Heart left ventricle (tissue), 16 donors: ENCODE measurements at places on chromosomes 2 and 18. TPM values are rescaled to one million over a fixed set of nuclear protein-coding genes. Genes with fewer than 3 reads are reported as not detected.

Gene TNFRSF11A
- total RNA-seq = 2.5 TPM

Gene KCNE4
- 1.0 TPM for total RNA-seq

- H3K4me3 ChIP-seq = no peak overlapping the region
- H3K27me3 ChIP-seq = no peaks in the 10 kb centered on the region
- no peak overlapping the region for H3K27ac ChIP-seq
- no peak for DNase-seq
Measured at GRCh38 chr2:176790468-176790867, 422.1 kb upstream of the HNRNPA3 start.

DNA sequence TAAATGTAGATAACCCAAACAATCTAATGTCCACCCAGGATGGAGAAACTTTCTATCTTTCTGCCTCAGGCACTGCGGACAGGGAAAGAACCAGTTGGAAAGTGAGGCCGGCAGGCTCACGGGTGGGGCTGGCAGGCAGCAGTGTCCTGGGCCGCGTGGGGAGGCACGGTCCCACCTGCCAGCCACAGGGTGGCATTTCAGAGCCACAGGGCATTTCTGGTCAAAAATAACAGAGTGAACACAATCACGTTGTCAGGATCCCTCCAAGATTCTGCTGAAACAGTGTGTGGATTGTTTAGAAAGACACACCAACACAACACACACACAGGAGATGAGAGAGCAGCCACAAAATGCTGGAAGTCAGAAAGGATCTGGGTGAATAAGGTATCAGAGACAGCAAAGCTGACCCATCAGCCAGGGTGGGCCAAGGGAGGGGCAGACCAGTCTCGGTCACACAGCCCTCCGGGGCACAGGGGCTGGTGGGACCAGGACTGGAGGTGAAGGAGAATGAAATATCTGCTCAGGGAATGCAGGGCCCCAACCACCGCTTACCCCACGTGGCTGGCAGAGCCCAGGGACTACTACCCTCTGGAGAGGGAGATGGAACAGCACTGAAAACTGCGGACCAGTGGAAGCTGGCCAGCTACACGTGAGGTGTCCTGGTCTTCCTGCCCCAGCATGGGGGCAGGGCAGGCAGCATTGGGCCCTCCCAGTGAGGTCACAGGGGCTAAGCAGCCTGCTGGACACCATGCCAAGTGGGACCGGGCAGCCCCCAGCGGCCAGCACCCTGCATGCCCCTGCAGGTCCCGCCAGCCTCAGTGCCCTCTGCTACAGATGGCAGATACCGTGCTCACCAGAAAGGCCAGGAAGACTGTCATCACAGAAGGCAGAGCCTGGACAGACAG lies 173.9 kb downstream of the HDAC4 start:
- H3K4me3 ChIP-seq = no peak overlapping the region
- H3K4me1 ChIP-seq = peaks cover 12% of the 10 kb centered on the region
- peak; percentile 24 for DNase-seq
- H3K27ac ChIP-seq = peak overlapping the region; percentile 71
- H3K27me3 ChIP-seq = no peaks in the 10 kb centered on the region

- H3K27ac ChIP-seq = no peak overlapping the region
- no peak overlapping the region for H3K4me3 ChIP-seq
- DNase-seq = no peak
- H3K4me1 ChIP-seq = no peaks in the 10 kb centered on the region
Measured at GRCh38 chr2:29314816-29315571, 199.8 kb downstream of the CLIP4 start.

DNA sequence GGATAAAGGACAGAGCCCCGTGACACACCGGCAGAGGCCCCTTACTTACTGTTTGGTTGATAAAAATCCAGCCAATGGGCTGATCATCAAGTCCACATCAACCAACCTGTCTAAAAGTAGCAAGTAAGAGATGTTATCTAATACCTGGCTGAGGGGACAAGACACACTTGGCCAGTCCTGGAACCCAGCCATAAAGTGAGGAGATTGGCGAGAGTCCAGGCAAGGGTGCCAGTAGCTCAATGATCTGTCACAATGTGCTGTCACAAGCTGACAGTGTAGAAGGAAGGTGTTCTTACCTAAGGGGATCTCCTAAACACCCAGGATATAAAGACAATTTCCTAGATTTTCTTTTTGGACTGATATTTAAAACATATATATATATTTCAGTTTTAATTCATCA lies 61.7 kb upstream of the IL1R2 start:
- no peak for DNase-seq
- no peaks in the 10 kb centered on the region for H3K4me1 ChIP-seq
- H3K36me3 ChIP-seq = no peaks in the 10 kb centered on the region
- H3K4me3 ChIP-seq = no peak overlapping the region
- H3K27me3 ChIP-seq = no peaks in the 10 kb centered on the region

GRCh38 chr2:230160112-230160660 lies 59.6 kb downstream of the SP110 start:
- H3K4me3 ChIP-seq = no peak overlapping the region
- H3K4me1 ChIP-seq = peaks cover 3% of the 10 kb centered on the region
- H3K27me3 ChIP-seq = no peaks in the 10 kb centered on the region
- no peak overlapping the region for H3K27ac ChIP-seq
- H3K36me3 ChIP-seq = no peaks in the 10 kb centered on the region
- DNase-seq = no peak

DNA sequence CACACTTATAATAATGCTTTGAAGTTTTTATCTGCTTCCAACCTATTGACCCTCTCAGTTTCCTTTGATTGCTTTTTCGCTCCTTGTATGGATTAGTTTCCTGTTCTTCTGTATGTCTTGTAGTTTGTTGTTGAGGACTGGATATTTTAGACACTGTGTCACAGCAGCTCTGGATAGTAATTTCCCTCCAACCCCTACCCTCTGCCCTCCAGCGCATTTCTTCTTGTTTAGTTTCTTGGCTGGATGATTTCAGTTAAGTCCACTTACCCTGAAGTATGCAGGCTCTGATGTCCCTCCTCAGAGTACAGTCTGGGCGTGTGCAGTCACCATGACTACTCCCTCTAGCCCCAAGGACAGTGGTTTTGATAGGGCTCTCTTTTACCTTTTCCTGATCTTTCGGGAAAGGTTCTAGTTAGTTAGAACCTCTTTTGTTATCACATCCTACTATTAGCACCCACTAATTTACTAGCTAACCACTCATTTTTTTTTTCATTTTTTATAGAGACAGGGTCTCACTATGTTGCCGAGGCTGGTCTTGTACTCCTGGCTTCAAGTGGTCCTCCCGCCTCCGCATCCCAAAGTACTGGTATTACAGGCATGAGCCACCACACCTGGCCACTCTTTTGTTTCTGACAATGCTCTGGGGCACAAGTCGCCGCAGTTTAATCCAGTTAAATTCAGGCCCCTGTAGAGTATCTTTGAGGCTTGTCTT lies 16.3 kb upstream of the LYG1 start:
- no peaks in the 10 kb centered on the region for H3K27me3 ChIP-seq
- peaks cover 52% of the 10 kb centered on the region for H3K36me3 ChIP-seq
- H3K4me1 ChIP-seq = no peaks in the 10 kb centered on the region
- H3K27ac ChIP-seq = no peak overlapping the region

- H3K4me3 ChIP-seq = no peak overlapping the region
- DNase-seq = no peak
- H3K27me3 ChIP-seq = no peaks in the 10 kb centered on the region
- H3K27ac ChIP-seq = peak overlapping the region; percentile 46
- no peaks in the 10 kb centered on the region for H3K36me3 ChIP-seq
- no peaks in the 10 kb centered on the region for H3K4me1 ChIP-seq
Measured at GRCh38 chr2:143473216-143473615, 344.0 kb downstream of the ARHGAP15 start.

GRCh38 chr2:88690591-88691338 lies 708 bp upstream of the RPIA start:
- peaks cover 5% of the 10 kb centered on the region for H3K4me1 ChIP-seq
- H3K4me3 ChIP-seq = peak overlapping the region; percentile 60
- DNase-seq = no peak
- peak overlapping the region; percentile 84 for H3K27ac ChIP-seq
- no peaks in the 10 kb centered on the region for H3K27me3 ChIP-seq
